Tracheal epithelial cell (primary cell): ENCODE measurements at places on chromosomes 3 and 15. TPM values are rescaled to one million over a fixed set of nuclear protein-coding genes. Genes with fewer than 3 reads are reported as not detected.

Gene CGNL1
- 0.43 and 1.9 TPM in 2 replicates for total RNA-seq

Gene HOMER2
- 58.3 and 61.0 TPM in 2 replicates for total RNA-seq

Gene CD96
- total RNA-seq: not detected in 2 replicates

Gene P2RY13
- not detected in 2 replicates for total RNA-seq

Gene ATP13A4
- 0.48 and 1.1 TPM in 2 replicates for total RNA-seq

Gene DYNLT2B
- total RNA-seq: 13.0 and 17.5 TPM in 2 replicates

Gene GABRB3
- total RNA-seq: 0.48 and 2.6 TPM in 2 replicates

Gene CCDC191
- total RNA-seq: 0.96 and 1.7 TPM in 2 replicates

Gene EBLN2
- 2.7 and 4.0 TPM in 2 replicates for total RNA-seq

Gene CACNA2D3
- 0.48 TPM in 1 of 2 replicates, not detected in the other for total RNA-seq

Gene NEIL1
- 10.4 and 13.7 TPM in 2 replicates for total RNA-seq

Gene ISG20
- 7.0 and 38.6 TPM in 2 replicates for total RNA-seq

Gene REC114
- not detected in 2 replicates for total RNA-seq

Gene AHSG
- total RNA-seq: not detected in 2 replicates

Gene DAZL
- not detected in 2 replicates for total RNA-seq

Gene FMN1
- 0.48 and 1.9 TPM in 2 replicates for total RNA-seq

Gene HHATL
- total RNA-seq: not detected in 2 replicates

Gene C2CD4B
- not detected in 2 replicates for total RNA-seq

Gene UROC1
- total RNA-seq: not detected in 2 replicates

Gene C3orf85
- not detected in 2 replicates for total RNA-seq

Gene PEX5L
- total RNA-seq: under 0.01 TPM in 2 replicates

Gene PLA2G4B
- total RNA-seq: 4.5 and 7.5 TPM in 2 replicates

Gene AGBL1
- not detected in 2 replicates for total RNA-seq

Gene GRK7
- not detected in 2 replicates for total RNA-seq
